ENCODE measurements at places on chromosomes 11 and 22.

GRCh38 chr11:75350743-75351540, 519 bp downstream of the ARRB1 start:
- no peak for DNase-seq

- DNase-seq: no peak
These were observed 2.1 kb downstream of the EMID1 start for GRCh38 chr22:29207562-29208501.

- DNase-seq: no peak
These were observed 6.8 kb upstream of the ACY3 start for GRCh38 chr11:67657300-67657699.

DNA sequence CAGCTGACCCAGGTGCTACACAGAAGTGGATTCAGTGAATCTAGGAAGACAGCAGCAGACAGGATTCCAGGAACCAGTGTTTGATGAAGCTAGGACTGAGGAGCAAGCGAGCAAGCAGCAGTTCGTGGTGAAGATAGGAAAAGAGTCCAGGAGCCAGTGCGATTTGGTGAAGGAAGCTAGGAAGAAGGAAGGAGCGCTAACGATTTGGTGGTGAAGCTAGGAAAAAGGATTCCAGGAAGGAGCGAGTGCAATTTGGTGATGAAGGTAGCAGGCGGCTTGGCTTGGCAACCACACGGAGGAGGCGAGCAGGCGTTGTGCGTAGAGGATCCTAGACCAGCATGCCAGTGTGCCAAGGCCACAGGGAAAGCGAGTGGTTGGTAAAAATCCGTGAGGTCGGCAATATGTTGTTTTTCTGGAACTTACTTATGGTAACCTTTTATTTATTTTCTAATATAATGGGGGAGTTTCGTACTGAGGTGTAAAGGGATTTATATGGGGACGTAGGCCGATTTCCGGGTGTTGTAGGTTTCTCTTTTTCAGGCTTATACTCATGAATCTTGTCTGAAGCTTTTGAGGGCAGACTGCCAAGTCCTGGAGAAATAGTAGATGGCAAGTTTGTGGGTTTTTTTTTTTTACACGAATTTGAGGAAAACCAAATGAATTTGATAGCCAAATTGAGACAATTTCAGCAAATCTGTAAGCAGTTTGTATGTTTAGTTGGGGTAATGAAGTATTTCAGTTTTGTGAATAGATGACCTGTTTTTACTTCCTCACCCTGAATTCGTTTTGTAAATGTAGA, 1.7 kb downstream of the MALAT1 start:
- no peak for DNase-seq

- no peak for DNase-seq
These were observed 151.2 kb downstream of the LRRC4C start for GRCh38 chr11:41308286-41308685.

GRCh38 chr11:61332797-61333549, at the start of the genes DDB1 and TKFC:
TSS of gene DDB1 (minus strand) at chr11:61333105. CDS start at chr11:61332968, 137 bp downstream.
TSS of gene TKFC (plus strand) at chr11:61333228. CDS start at chr11:61334729, 1,501 bp downstream.
- DNase-seq: peak; percentile 95

DNA sequence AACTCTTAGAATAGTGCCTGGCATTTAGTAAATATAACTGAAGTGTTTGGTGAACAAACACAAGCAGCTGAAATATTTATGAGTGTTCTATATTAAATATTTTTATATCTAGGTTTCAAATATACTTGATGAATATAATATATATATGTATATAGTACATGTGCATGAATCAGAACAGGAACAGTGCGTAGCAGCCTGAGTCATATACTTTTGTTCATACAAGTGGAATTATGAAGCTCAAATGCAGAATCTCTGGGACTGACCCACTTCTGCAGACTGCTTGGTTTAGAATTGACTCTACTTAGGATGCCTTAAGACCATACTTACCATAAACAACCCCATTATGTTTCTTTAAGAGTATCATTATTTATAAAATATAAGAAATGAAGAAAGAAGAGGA, 997.8 kb upstream of the RAG2 start:
- no peak for DNase-seq

DNA sequence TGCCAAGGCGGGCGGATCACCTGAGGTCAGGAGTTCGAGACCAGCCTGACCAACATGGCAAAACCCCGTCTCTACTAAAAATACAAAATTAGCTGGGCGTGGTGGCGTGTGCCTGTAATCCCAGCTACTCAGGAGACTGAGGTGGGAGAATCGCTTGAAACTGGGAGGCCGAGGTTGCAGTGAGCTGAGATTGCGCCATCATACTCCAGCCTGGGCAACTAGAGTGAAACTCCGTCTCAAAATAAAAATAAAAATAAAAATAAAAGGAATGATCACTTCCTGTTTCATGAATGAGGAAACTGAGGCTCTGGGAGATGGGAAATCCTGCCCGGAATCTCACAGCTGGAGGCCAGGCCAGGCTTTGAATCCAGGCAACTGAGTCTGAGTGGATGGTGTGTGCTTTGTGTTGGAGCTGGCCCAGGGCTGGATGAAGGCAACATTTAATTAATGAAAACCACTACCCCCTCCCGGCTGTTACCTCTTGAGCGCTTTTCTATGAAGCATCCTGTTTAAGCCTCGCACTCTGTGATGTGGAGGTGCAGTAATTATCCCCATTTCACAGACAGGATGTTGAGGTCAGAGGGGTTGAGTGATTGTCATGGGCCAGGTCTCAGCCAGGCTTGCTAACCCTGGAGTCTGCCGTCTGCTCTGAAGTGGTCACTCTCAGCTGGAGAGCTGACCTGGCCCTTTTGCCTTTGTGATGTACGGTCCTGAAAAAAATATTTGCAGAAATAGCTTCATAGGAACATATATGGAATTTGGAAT, 27.8 kb downstream of the LRP5 start:
- no peak for DNase-seq

GRCh38 chr22:47808886-47809620, 1046.6 kb downstream of the TBC1D22A start:
- DNase-seq: no peak

- no peak for DNase-seq
These were observed 4.0 kb downstream of the VSTM5 start for GRCh38 chr11:93846411-93846810.

GRCh38 chr11:116281173-116282160, 491.3 kb downstream of the BUD13 start:
- DNase-seq: no peak

- no peak for DNase-seq
These were observed 30.5 kb upstream of the CABP7 start for GRCh38 chr22:29689206-29689879.

- no peak for DNase-seq
These were observed 26.3 kb upstream of the RASL10A start for GRCh38 chr22:29341849-29342127.

- DNase-seq: no peak
These were observed 42.7 kb downstream of the CYTH4 start for GRCh38 chr22:37325039-37325395.
